ENCODE measurements at places on chromosomes 3 and 15.
A peak's percentile ranks its signal among the peaks of the same experiment; 100 is the strongest.

GRCh38 chr3:171936191-171936841 lies 93.2 kb downstream of the TMEM212 start:
- no peak for DNase-seq

DNA sequence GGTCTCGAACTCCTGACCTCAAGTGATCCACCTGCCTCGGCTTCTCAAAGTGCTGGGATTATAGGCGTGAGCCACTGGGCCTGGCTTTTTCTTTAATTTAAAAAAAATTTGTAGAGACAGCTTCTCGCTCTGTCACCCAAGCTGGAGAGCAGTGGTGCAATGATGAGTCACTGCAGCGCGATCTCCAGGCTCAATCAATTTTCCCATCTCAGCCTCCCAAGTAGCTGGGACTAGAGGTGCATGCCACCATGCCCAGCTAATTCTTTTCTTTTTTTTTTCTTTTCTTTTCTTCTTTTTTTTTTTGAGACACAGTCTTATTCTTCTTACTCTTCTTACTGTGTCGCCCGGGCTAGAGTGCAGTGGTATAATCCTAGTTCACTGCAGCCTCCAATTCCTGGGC lies 19.8 kb downstream of the TUBGCP4 start:
- DNase-seq: no peak

DNA sequence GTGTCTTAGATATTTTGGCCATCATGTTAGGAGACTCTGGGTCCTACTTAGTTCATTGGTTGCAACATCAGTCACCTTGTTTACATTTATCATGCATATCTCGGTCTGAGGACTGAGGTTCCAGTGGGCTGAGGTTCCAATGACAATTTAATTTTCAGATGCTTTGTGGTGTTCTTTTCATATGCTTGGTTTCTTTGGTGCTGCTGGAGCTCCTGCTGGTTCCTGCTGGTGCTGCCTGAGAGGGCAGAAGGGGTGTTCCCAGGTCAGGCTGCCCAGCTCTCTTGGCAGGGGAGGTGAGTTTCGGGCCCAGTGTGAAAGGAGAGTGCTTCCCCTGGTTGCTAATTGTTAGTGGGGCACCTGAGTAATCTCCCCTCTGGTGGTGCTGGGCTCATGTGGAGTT lies 6.9 kb upstream of the KLHL40 start:
- DNase-seq: no peak

GRCh38 chr3:46266598-46266997 lies 24.3 kb downstream of the CCR3 start:
- no peak for DNase-seq

- no peak for DNase-seq
Measured at GRCh38 chr3:4606911-4607310, 113.8 kb downstream of the ITPR1 start.

DNA sequence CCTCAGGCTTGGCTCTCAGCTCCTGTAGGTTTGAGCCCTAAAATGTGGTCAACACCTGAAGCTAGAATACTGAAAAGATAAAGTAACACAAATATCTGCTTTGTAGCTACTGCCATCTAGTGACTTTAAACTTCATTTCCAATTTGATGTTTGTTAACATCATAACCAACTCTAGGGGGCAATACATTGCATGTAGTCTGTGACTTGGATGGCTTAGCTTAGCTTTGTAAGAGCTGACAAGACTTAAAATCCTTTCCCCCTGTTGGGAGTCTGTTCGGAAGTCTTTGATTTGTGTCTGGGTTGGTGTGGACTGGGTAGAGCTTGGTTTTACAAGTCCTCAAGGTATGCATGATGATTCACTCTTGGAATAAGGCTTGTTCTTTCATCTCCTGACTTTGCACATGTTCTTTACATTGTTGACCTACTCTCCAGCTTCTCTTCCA lies 51.7 kb downstream of the SCN11A start:
- no peak for DNase-seq

GRCh38 chr3:40169983-40170382 lies 139.5 kb upstream of the EIF1B start:
- no peak for DNase-seq

- DNase-seq: no peak
Measured at GRCh38 chr3:159795681-159796175, 192.9 kb upstream of the IL12A start.

GRCh38 chr3:153573481-153573880 lies 411.5 kb downstream of the RAP2B start:
- DNase-seq: no peak

DNA sequence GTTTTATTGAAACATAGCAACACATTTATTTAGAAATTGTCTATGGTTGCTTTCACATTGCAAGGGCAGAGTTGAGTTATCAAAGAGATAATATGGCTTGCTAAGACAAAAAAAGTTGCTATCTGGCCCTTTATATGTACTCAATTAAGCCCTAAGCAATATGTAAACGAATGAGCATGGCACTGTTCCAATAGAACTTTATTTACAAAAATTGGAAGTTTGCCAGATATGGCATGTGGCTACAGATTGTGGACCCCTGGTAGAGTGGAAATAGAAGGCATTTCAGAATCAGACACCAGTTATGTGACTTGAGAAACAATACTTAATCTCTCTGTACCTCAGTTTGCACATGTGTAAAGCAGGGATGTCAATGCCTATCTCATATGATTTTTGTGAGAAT lies 515.6 kb upstream of the SGO1 start:
- DNase-seq: no peak

GRCh38 chr3:31472479-31473390 lies 60.0 kb upstream of the STT3B start:
- peak; percentile 22 for DNase-seq

GRCh38 chr3:142027735-142028134 lies 121.6 kb downstream of the TFDP2 start:
- no peak for DNase-seq

- no peak for DNase-seq
Measured at GRCh38 chr3:59862686-59863085, 812.9 kb upstream of the CFAP20DC start.

DNA sequence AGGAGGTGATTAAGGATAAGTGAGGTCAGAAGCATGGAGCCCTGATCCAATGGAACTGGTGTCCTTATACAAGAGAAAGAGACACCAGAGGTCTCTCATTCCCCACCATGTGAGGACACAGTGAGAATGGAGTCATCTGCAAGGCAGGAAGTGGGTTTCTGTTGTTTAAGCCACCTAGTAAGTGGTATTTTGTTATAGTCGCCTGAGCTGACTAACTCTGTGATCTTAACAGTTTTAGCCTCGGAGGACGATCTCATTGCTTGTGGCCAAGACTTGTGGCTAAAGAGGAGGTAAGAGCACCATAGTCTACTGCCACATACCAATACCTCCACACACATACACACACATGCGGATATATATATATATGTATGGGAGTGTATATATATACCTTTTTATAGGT lies 73.8 kb downstream of the MCTP2 start:
- DNase-seq: no peak

DNA sequence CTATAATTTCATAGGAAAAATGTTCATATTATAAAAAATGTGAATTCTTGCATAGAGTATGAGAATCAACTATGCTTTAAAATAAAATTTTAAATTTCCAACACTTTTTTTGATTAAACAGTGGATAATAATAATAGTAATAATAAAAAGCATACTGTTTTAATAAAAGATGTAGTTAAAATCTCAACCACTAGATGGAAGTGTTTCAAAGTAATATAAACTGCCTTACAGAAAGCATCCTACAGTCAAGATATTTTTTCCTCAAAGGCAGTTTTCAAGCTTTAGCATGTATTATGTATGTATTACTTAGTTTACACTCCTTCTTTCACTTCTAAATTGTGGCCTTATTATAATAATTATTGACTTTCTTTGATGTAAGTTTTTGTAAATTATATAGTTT lies 217.5 kb downstream of the CHL1 start:
- no peak for DNase-seq

GRCh38 chr3:46365737-46366524 lies 4.8 kb upstream of the CCR5 start:
- no peak for DNase-seq

DNA sequence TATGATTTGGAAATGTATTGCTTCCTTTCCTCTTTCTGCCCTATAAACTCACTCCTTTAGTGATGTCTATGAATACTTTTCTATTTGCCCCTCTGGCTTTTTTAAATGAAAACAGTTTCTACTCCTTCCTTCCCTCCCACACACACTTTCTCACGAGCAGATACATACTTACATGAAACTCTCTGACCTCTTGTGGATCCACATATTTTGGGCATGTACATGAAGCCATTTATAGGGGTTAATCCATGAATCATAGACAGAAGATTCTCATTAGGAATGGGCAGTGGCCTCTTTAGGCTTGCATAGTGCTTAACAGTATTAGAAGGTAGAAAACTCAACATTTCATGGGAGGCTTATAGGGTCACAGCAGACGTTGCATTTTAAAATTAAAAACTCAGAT lies 24.8 kb downstream of the ANAPC13 start:
- DNase-seq: no peak

DNA sequence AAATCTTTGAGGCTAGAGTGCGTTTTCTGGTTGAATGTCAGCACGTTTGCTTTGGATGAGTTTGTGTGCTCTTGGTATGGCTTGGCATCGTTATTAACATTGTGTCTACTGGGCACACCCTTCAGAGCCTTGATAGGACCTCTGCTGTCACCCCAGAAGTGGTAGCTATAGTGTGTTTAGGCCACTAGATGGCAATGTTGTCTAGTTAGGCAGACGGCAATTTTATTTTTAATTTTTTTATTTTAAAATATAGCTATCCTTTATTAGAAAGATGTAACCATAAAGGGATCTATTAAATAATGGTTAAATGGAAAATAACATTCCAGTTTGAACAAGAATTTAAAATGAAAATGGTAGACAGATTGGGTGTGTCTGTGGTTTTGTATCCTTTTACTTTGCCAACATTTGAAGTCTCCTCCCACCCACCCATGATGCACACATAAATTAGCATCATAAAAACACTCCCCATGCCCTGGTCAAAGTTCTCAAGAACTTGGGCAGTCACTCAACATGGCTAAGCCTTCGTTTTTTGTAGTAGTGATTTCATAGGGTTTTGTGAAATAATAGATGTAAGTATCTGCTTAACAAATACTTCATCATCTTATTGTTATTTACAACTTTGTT lies 200.7 kb downstream of the KCNH8 start:
- no peak for DNase-seq

DNA sequence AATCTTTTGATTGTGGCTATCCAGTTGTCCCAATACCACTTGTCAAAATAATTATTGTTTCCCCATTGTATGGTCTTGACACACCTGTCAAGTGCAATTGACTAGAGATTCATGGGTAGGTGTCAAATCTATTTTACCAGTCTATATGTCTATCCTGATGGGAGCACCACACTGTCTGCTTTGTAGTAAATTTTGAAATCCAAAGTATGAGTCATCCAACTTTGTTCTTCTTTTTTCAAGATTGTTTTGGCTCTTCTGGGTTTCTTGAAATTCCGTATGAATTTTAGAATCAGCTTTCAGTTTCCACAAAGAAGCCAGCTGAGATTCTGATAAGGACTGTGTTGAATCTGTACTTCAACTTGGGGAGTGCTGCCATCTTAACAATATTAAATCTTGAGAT lies 71.9 kb downstream of the CSNK1G1 start:
- no peak for DNase-seq

GRCh38 chr3:5006755-5007202 lies 27.5 kb downstream of the BHLHE40 start:
- peak; percentile 64 for DNase-seq

DNA sequence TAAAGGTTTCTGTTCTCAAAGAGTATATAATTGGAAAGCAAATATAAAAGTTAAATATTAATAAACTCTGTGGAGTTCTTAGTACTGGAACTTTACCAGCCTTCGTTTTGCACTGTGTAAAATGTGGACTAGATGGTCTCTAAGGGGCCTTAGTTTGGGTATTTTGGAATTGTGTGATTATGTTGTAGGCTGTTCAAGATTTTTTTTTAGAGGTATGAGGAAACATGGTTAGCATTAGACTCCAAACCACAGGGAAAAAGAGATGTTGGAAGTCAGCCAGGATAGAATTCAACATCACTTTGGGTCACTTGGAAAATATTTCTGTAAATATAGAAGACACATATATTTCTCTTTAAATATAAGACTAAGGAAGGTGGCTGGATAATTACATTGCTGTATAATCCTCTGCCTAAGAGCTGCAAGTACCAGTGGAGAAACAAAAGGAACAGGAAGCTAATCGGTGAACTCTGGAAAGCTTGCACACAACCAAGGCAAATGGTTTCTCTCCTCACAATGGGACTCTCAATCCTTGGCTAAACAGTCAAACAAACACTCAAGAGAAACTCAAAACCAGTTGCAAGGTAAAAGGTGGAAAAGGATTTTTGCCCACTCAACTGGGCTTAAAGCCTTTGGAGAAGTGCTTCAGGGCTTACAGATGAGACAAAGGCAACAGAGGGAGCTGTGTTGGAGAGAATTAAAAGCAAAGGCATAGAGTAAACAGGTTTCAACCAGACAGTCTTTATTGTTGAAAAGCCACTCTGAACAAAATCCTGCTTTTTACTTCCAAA lies 141.7 kb downstream of the NR1D2 start:
- no peak for DNase-seq

- DNase-seq: no peak
Measured at GRCh38 chr3:47428662-47429061, 47.1 kb downstream of the SCAP start.

- no peak for DNase-seq
Measured at GRCh38 chr15:27028858-27029477, 58.0 kb downstream of the GABRG3 start.

DNA sequence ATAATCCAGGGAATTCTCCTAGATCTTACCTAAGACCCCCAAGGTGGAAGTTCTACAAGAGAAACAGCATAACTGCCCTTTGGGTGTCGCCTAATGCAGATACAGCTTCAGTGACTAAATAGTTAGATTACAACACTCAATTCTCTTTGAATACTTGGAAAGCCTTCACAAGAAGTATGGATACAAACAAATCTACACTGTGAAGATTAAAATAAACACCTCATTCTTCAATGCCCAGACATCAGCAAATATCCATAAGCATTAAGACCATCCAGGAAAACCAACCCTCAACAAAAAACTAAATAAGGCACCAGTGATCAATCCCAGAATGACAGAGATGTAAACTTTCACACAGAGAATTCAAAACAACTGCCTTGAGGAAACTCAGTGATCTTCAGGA lies 963.2 kb downstream of the PLOD2 start:
- DNase-seq: no peak

GRCh38 chr3:9700536-9700935 lies 3.1 kb upstream of the CPNE9 start:
- no peak for DNase-seq

- no peak for DNase-seq
Measured at GRCh38 chr3:112746675-112747280, 99.9 kb downstream of the CD200R1L start.

GRCh38 chr3:128340198-128340903 lies 126.3 kb downstream of the DNAJB8 start:
- no peak for DNase-seq
